ENCODE measurements at places on chromosomes 2 and 18. TPM values are rescaled to one million over a fixed set of nuclear protein-coding genes. Genes with fewer than 3 reads are reported as not detected.

The PIAS2 gene
- total RNA-seq, result 37.6 TPM

The SH3RF3 gene
- 2.5 TPM for total RNA-seq

The TTR gene
- total RNA-seq, result 3,458 TPM

The MC5R gene
- not detected for total RNA-seq

The NPAS2 gene
- total RNA-seq, result 10.7 TPM

The SCN3A gene
- total RNA-seq, result 8.2 TPM

The MPHOSPH10 gene
- 40.2 TPM for total RNA-seq

The EMILIN1 gene
- total RNA-seq, result 60.7 TPM

The GKN2 gene
- not detected for total RNA-seq
